ENCODE measurements at places on chromosomes 3 and 15.

DNA sequence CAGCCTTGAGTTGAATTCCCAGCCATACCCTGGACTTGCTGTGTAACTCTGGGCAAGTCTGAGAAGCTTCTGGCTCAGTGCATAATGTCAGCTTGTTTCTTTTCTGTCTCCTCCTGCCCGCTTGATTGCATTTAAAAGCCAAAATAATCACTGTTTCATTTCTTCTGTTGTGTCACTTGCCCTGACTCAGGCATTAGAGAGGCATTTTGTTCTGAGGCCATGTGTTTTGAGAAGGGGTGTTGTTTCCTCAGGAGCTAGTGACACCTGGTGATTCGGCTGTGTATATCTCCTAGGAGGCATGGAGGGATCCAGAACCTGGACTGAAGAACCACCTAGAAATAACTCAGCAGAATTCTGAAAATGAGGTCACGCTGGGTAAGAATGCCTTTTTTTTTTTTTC, 16.0 kb downstream of the WDR73 start:
- DNase-seq: peak; percentile 18

GRCh38 chr15:62841269-62841628, 201.3 kb upstream of the TPM1 start:
- no peak for DNase-seq

DNA sequence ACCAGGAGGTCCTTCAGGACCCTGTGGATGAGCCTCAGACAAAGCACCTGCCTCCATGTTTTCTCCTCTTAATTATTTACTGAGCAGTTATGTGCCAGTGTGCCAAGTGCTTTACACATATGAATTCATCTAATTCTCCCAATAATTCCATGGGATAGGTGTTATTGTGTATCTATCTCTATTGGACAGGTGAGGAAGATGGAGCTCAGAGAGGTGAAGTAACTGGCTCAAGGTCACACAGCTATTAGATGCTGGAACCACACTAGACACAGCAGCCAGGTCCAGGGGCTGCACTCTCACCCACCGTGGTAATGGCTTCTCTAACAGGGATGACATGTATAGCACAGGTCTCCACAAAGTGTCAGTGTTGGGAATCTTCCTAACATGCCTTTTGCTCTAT, 70.2 kb downstream of the TLE3 start:
- DNase-seq: no peak

- no peak for DNase-seq
Observed at GRCh38 chr15:55074431-55074830, 122.3 kb downstream of the RSL24D1 start.

DNA sequence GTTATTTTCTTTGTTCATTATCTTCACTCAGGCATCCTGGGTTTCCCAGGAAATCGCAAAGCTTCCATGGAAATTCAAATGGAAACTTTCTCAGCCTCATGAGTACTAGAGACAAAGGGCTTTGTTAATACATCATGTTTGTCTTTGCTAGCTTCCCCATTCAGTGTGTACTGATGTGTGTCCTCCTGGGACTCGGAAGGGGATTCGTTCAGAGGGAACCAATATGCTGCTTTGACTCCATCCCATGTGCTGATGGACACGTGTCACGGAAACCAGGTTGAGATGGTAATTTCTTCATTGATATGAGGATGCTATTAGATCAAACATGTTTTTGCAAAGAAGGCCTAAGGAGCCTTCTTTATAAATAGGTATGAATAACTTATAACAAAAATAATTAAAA, 87.0 kb upstream of the KCNAB1 start:
- no peak for DNase-seq

- no peak for DNase-seq
Observed at GRCh38 chr3:55364421-55364820, 122.7 kb downstream of the WNT5A start.

DNA sequence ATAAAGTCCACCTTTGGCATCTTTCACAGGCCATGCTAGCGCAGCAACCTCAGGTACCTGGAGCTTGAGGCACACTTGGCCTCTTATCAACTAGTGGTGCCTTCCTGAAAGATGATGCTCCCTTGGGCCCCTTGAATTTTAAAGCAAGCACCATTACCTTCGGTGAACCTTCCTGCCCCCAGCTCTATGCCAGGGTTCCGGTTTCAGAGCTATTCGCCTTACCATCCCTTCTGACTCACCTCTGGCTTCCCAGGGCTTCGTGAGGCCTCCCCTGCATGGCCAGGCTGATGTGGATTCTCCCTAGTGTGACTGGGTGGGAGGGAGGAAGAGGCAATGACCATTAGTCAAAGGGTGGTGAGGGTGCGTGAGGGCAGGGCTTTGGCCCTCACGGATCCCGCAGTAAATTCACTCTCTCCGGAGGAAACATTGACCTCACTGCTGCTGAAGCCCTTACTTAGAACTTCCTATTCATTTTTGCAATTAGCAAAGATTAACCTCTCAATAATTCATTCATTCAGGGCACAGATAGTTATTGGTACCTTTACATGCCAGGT, 16.3 kb downstream of the BHLHE40 start:
- no peak for DNase-seq

GRCh38 chr3:50602595-50603191, 8.9 kb downstream of the CISH start:
- no peak for DNase-seq

GRCh38 chr3:32421185-32421584, 29.5 kb downstream of the CMTM7 start:
- DNase-seq: no peak

DNA sequence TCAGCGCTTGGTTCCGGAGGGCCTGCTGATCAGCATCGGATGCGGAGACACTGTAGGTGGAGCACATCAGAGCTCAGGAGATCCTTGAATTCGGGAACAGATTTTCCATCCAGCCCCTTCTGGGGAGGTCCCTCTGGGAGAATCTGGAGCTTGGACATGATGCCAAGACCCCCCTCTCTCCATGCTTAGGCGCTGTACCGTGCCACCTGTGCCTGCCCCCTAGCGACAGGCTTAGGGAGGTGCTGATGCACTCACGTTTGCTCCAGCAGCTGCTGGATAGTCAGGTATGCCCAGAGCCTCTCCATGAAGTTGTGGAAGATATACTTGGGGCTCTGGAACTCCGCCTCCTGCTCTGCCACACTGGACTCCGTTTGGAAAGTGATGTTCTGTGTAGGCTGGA, 9.7 kb downstream of the ITIH4 start:
- no peak for DNase-seq

GRCh38 chr3:177405191-177405672, 207.9 kb upstream of the TBL1XR1 start:
- DNase-seq: no peak

GRCh38 chr3:131363275-131363674, 18.3 kb upstream of the NUDT16 start:
- DNase-seq: no peak

- no peak for DNase-seq
Observed at GRCh38 chr3:87359826-87360225, 83.4 kb upstream of the POU1F1 start.

GRCh38 chr15:85475317-85475701, 94.9 kb downstream of the AKAP13 start:
- no peak for DNase-seq

GRCh38 chr15:93073465-93073952, 15.5 kb downstream of the RGMA start:
- no peak for DNase-seq

DNA sequence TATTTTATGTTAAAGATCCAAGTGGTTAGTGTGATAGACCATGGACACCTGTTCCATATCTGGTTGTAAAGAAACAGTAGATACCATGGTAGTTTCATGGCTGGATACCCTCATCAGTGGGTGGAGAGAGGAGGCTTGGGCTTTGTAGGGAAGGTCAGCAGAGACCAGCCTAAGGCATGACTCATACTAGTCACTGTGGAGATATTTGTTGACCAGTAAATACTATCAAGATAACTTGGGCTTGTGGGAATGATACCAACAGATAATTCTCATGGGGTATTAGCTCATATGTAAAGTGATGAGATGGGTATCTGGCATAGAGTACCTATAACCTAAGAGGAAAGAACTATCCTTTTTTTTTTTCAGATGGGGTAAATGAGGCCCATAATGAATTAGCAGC, 354.5 kb downstream of the CACNA2D3 start:
- DNase-seq: no peak

- DNase-seq: no peak
Observed at GRCh38 chr3:46466273-46466672, 1.6 kb upstream of the LTF start.

GRCh38 chr3:151976211-151977050, 103.0 kb downstream of the SUCNR1 start:
- no peak for DNase-seq

GRCh38 chr3:174821477-174821876, 37.7 kb upstream of the NAALADL2 start:
- DNase-seq: no peak

DNA sequence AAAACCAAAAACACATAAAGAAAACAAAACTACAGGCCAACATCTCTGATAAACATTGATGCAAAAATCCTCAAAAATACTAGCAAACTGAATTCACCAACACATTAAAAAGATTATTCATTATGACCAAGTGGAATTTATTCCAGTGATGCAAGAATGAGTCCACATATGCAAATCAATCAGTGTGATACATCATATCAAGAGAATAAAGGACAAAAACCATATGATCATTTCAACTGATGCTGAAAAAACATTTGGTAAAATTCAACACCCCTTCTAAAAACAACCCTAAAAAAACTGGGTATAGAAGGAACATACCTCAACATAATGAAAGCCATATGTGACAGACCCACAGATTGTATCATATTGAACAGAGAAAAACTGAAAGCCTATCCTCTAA, 265.6 kb upstream of the DCBLD2 start:
- DNase-seq: no peak

DNA sequence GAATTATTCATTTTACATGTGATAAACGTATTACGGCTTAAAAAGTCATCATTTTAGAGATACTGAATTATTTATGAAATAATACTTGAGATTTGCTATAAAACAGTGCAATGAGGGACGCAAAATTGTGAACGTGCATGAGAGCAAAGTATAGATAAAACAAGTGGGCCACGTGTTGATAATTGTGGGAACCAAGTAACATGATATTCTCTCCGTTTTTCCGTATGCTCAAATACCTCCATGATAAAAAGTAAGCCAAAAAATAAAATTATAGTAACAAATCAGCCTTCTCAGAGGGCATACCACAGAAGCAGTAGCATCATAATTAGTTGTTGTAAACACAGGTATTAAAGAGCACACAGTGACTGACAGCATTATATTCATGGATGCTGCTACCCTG, 42.6 kb downstream of the SFMBT1 start:
- no peak for DNase-seq

DNA sequence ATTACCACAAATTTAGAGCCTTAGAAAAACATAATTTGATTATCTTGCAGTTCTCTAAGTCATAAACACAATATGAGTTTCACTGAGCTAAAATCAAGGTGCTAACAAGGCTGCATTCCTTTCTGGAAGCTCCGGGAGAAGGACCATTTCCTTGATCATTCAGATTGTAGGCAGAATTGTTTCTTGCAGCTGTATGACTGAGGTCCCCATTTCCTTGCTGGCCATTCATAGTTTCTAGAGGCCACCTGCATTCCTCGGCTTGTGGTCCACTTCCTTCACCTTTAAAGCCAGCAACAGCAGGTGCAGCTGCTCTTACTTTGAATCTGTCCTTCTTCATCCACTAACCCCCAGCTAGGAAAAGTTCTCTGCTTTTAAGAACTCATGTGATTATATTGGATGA, 58.7 kb downstream of the IFT80 start:
- no peak for DNase-seq

Data from CD4-positive, alpha-beta T cell treated with Interleukin-6 at 100 ng/mL for 8 hours (primary cell).